MV-4-11 (cell line): ENCODE measurements at places on chromosomes 12 and 14.

GRCh38 chr12:81010641-81011040 is 67.2 kb upstream of the ACSS3 start:
- no peak for DNase-seq

DNA sequence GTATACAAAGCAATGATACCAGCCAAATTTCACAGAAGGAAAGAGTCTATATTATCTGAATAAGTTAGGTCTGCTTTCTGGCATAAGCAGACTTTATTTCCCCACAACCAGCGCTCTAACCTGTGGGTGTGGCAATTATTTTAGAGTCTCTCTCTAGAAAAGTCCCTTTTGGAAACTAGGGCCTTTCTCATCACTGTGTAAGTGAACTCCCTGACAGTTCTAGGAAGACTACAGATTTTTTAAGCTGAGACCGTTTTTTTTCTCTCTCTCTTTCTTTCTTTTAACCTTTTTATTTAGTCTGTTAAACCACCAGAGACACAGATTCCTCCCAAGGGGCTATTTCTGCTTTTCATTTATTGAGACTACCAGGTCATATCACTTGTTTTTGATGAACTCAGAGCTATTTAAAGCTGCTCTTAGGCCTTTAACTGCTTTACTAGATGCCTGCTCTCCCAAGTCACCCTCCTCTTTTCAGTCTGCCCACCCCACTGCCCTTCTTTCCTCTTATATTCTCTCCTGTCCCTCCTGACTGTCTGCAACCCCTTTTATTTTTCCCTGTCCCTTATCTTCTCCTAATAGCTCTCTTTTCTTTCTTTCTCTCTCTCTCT is 69.2 kb upstream of the ARHGAP5 start:
- DNase-seq = no peak

DNA sequence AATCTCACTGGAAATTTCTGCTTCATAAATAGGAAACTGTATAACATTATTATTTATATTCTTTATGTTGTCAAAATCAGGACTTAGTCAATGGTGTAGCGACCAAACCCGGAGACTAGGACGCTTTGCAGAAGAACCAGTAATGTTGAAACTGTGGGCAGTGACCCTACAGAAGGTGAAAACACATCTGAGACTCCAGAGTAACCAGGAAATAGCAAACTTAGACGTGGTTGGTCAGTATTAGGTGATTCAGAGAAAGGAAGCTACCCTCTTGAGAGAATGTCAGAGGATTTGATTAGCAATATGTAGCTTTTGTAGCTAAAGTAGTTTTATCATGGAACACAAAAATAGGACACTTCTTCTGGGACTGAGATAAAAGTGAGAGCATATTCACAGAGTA is 381.9 kb downstream of the SLC16A7 start:
- no peak for DNase-seq

DNA sequence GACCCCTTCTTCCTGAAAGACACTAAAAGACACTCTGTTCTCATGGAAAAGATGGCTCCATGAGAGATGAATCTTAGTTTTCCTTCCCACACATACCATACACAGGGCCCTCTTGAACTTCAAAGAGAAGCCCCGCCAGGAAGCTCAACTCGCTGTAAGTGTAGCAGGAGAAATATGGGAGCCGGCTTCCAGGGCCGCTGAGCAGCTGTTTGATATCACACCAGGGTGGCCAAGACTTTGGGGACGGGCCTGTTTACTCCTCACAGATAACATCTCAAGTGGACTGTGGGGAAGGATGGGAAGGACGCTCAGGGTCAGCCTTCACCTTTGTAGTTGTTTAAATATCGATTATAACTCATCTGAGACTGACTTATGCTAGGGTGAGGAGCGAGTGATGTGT is 235.5 kb upstream of the TBX3 start:
- DNase-seq = no peak

DNA sequence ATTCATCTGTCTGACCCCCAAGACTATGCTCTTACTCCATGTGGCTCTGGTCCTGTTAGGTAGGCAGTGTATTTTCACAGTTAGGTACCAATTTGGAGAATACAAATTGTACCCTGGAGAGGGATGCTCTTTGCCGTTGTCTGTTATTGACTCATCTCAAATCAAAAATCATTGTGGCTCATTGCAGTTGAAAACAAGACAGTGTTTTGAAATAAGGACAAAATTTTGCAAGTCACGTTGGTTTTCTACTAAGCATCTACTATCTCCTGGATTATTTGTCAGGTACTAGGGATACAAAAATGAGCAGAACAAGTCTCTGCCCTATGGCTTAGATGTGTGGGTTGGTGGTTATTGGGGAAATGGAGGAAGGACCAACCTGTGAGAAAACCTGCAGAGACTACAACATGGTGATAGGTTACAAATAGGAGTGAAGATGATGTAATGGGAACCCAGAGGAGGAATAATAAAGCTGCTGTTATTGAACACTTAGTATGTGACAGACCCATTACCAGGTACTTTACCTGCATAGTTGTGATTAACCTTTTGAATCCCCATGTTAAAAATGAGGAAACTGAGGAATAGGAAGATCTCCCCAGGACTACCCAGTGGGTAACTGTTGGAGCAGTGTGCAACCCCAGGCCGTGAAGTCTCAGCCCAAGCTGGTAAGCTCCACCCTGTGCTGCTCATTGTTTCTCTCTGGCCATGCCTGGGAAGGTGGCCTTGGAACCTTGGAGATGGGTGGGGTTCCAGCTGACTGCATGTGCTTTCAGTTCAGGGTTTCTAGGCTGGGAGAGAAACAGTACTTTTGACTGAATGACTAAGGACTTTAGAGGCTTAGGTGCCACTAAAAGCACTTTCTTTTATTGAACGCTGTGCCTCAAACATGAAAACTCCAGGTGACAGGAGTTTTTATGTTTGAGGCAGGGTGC is 72.9 kb upstream of the SRSF5 start:
- DNase-seq = no peak

GRCh38 chr12:4987076-4988046 is 56.3 kb upstream of the KCNA5 start:
- DNase-seq = no peak

- no peak for DNase-seq
These were observed 15.4 kb upstream of the PIWIL1 start for GRCh38 chr12:130322263-130322662.

- no peak for DNase-seq
These were observed 2.2 kb upstream of the LMO3 start for GRCh38 chr12:16607906-16608775.

- DNase-seq = no peak
These were observed 35.6 kb downstream of the CHGA start for GRCh38 chr14:92958373-92959188.

- DNase-seq = no peak
These were observed 12.3 kb downstream of the GDF11 start for GRCh38 chr12:55755246-55755645.

DNA sequence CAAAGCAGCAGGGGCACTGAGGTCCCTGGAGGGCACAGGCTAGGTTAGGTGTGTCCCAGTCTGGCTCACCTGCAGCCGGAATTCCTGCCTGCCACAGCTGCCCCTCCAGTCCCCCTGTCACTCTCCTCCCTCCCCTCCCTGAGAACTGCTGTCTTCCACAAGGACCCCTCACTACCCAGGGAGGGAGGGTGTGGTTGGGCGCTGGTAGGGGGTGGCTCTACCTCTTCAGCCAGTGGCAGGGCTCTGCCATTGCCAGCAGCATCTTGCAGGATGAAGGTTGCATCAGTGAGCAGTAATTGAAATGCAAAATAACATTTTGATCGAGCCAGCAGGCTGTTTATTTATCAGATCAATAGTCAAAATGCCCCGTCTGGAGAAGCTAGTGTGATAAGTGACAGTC is 45.7 kb downstream of the ESRRB start:
- DNase-seq = no peak

DNA sequence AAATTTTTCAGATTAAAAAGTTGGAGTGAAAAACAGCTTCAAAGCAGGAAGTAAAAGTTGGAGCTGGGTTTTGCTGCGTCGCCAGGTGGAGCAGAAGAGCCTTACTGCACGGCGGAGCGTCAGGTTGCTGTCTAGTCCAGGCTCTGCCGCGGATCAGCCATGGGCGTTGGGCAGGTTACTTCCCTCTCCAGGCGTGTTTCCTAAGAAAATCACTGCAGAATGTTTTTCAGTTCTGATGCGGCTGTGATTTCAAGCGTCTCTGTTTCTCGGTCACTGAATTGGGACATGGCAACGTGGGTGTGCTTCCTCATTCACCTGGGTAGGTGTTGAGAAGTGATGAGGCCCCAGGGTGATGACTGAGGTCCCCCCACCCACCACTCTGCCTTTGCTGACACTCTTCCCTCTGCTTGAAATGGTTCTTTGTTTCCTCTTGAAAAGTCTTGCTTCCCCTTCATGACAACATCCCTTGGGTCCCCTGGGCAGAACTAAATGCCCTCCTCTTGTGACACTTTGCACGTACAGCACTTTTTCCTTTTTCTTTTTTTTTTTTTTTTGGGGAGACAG is 7.6 kb downstream of the EVL start:
- peak; percentile 72 for DNase-seq

GRCh38 chr12:16789204-16789790 is 183.3 kb upstream of the LMO3 start:
- DNase-seq = no peak

- no peak for DNase-seq
These were observed 294.4 kb downstream of the NELL2 start for GRCh38 chr12:44581642-44582242.

GRCh38 chr12:111313833-111314259 is 55.0 kb downstream of the PHETA1 start:
- DNase-seq = peak; percentile 54

GRCh38 chr14:30943694-30944093 is 69.3 kb downstream of the COCH start:
- DNase-seq = no peak

DNA sequence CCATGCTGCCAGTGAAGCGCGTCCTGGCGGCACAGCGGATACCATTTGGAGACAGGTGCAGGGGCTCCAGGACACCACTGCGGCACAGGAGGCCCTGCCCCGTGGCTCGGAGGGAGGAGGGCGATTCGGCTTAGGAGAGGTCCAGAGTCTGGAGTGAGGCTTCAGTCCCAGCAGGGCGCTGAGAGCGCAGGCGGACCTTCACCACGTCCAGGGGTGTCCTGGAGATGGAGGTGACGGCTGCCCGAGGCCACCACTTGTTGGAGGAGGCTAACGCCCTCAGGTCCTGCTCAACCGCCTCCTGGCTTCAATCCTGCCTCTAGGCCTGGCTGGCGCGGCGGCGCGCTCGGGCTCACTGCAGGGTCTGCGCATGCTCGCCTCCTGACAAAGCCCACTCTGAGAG is 45.7 kb downstream of the EIF2S3B start:
- no peak for DNase-seq

DNA sequence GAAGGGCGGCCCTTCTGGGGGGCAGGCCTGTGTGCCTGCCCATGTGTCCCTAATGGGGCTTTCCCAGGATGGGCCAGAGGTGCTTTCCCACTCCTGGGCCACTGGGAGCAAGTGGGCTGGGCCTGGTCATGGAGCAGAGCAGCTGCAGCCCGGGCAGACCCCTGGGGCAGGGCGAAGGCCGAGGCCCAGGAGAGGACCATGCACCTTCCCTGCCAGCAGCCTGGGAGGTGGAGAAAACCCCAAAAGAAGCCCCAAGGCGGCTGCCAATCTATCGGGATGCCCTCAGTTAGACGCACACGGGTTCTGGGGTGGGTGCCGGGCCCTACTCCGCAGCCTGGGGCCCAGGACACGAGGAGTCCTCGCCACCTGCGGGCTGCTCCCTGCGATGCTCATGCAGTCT is 16.1 kb upstream of the CRIP2 start:
- no peak for DNase-seq

DNA sequence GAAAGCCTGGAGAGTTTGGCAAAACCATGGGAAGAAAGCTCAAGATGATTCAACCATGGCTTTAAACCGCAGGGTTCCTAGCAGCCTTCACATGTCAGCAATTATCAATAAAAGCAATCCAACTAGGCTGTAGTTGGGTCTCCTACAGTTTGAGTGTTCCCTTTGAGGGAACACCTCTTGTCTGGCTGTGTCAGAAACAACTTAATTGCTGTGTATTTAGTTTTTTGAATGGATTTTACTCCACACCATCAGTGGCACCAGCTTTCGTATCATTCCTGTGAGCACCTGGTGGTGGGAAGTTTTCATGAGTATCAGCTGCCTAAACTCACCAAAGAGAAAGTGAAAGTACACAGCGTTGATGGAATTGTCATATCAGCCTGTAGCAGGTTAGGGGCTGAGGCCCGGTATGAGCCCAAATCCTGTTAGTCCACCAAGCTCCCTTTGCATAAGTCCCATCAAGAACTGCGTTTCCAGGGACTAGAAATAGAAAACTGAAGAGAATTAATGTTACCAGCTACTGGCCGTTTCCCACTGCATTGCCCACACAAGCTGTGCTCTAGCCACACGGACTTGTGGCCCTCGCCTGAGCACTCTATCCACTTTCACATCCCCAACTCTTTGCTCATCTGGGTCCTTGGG is 10.9 kb upstream of the IL26 start:
- DNase-seq = peak; percentile 55

DNA sequence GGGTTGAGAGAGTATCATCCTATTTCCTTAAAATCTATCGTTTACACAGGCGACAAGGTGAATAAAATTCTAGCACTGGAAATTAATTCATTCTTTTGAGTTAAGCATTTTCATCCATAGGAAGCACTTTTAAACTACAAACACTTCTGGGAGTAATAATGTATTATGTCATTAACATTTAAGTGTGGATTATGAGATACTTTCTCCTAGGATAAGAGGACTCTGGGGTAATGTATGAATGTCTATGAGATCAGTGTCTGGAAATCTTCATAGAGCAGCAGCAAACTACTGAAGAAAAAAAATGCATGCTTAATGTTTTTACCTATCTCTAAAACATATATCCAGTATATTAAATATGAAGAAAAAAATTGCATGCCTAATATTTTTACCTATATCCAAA is 86.9 kb downstream of the EPS8 start:
- DNase-seq = no peak

DNA sequence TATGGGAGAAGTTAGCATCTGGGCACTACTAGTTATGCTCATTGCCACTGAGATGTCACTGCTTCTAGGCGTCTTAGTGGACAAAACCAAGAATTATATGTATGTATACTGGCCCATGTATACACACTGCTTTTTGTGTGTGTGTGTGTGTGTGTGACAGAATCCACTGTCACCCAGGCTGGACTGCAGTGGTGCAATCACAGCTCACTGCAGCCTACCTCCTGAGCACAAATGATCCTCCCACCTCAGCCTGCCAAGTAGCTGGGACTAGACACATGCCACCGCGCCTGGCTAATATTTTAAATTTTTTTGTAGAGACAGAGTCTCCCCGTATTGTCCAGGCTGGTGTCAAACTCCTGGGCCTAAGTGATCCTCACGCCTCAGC is 25.2 kb downstream of the LIMA1 start:
- DNase-seq = no peak

- no peak for DNase-seq
These were observed 947 bp downstream of the GAS2L3 start for GRCh38 chr12:100574187-100575074.

DNA sequence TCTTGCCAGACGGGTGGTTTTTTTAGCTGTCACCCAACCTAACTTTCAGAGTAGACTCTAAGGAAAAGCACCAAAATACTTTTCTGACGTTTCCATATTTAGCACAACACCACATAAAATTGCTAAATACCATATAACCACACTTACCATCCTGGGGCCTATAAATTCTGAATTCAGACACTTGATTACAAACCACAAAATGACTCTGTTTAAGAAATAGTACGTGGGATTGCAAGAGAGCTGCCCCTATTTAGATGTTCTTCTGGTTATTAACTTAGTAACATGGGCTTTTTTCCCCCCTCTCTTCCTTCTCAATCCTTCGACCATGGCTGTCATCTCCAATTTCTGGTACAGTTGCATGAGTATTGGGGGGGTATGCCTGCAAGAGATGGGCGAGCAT is 287.7 kb downstream of the BMP4 start:
- DNase-seq = peak; percentile 71
